ENCODE measurements at places on chromosomes 16 and 17.
A peak's percentile ranks its signal among the peaks of the same experiment; 100 is the strongest.

GRCh38 chr16:10616756-10617640, 36.6 kb upstream of the EMP2 start:
- DNase-seq, result no peak

DNA sequence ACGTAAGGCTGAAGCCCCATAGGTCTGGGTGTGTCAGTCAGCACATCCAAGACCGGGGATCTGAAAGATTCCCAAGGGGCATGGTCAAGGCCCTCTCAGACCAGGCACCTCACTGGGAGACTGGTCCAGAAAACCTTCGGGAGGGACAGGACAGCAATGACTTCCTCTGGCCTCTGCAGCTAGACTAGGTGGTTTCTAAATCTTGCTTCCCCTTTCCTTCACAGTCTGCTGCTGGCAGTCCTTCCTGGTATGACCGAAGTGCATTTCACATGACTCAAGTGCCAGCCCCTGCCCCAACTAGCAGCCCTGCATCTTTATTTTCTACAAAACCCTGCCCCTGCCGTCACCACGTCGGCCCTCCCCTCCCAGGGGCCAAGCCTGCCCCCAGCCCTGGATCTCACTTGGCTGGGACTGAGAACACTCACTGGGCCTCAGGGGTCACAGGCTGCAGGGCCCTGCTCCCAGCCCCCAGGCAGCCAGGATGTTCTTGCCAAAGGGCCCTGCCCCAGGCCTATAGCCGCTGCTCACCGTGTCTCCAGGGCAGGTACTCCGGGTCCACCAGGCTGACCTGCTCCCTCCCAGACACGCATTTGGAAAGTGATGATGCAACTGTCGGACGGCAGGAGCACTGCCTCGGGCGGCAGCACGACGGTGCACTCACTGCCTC, 18.3 kb downstream of the POLR3K start:
- DNase-seq, result no peak

DNA sequence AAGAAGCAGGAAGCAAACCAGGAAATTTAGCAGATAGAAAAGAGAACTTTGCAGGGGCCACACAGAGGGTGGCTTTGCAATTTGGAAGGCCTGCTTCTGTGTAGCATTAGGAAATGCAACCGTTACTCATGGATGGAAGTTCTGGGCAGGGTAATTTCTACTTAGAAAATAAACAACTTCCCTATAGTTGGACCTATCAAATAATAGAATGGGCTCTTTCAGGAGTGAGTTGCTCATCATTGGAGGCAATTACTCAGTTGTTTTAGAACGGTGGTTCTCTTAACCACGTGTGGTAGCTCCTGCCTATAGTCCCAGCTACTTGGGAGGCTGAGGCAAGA, 25.8 kb upstream of the HS3ST2 start:
- DNase-seq, result no peak

- no peak for DNase-seq
These were observed 20.5 kb downstream of the ST3GAL2 start for GRCh38 chr16:70418274-70418992.

DNA sequence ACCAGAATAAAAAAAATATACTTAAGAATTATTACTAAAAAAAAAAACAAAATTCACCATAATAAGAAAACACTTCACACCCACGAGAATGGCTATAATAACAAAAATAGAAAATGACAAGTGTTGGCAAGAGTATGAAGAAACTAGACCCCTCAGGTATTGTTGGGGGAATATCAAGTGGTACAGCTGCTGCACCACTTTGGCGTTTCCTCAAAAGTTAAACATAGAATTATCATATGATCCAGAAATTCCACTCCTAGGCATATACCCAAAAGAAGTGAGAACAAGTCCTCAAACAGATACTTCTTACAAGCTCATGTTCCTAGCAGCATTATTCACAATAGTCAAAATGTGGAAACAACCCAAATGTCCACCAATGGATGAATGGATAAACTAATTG, 26.3 kb downstream of the AMFR start:
- DNase-seq, result no peak

- no peak for DNase-seq
These were observed 95.6 kb downstream of the PRKCA start for GRCh38 chr17:66398059-66398458.

DNA sequence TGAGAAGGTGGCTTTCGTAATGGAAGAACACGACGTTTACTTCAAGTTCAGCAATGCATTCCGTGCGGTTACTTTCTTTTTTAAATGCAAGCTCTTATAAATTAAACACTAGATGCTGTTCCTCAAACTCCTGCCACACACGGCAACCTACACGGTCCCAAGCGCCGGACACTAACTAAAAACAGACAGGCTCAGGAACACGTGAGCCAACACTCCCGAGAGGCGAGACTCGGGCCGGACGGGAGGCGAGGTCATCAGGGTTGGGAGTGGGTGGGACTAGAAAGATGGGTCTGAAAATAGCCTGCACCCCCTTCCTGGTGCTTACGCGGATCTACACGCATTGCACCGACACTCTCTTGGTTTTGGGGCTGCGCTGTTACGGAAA, 6.4 kb downstream of the CLCN7 start:
- no peak for DNase-seq

DNA sequence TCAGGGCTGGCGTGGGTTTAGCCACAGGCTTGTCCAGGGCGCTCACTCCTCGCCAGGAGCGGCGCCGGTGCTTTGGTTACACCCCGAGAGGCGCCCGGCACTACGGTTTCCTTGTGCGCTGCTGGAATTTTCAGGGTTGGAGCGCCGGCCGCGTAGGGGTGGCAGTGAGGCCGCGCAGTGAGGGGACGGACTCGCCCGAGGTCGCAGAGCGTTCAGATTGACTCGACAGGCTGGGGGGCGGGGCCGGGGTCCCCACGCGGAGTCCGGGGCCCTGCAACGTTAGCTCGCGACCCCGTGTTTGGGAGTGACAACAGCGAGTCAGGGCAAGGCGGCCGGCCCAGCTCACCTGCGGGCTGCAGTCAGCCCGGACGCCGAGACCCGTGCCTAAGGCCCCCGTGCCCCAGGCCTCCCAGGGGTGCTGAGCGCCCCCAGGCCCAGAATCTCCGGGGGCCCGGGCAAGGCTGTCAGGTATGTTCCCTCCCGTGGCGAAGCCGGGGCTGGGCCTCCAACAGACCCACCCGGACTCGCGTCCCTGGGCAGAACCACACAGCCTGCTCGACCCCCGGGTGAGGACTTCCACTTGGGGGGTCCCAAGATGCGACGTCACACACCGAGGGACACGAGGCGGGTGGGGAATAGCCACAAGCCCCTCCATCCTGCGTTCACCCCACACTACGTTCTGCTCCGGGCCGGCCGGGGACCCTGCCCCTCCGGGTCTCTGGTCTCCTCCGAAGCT, 1.3 kb upstream of the ACTG1 start:
- DNase-seq, result no peak

DNA sequence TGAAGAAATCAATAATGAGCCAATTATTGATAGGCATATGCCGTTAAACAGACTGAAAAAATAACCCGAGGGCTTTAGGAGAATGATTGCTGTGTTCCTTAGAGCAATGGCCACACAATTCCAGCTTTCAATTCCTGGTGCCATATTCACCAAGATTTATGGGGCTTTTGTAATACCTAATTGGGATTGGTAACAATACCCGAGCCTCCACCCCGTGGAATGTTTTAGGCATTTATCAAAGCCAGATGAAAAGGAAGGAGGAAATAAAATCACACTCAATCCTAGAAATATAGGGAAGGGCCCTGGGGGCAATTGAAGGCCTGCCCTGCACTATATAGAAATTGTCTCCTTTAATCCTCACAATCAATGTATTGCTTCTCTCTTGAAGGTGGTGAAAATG, 42.1 kb upstream of the MLYCD start:
- no peak for DNase-seq

- DNase-seq, result no peak
These were observed 13.3 kb upstream of the ATP6V0C start for GRCh38 chr16:2500430-2500917.

DNA sequence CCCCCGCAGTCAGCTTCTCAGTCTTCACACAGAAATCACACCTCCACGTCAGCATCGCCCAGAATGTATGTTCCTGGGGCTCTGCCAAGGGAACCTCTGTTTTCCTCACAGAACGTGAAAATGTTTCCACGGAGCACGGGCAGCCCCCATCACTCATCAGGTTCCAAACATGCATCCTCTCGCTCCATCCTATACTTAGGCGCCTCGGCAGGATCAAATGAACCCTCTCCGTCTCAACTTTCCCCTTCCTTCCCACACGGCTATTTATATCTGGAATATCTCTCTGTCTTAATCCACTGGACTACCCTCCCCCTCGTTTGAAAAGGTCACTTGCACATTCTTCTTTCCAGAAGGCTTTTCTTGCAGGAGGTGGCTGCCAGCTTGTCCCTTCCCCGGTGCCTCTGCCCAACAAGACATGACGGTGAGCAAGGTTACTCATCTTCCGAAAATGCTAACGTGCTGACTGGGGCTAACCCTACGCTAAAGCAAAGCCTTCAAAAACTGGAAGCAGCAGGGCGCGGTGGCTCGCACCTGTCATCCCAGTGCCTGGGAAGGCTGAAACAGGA, 21.6 kb downstream of the NXN start:
- no peak for DNase-seq

DNA sequence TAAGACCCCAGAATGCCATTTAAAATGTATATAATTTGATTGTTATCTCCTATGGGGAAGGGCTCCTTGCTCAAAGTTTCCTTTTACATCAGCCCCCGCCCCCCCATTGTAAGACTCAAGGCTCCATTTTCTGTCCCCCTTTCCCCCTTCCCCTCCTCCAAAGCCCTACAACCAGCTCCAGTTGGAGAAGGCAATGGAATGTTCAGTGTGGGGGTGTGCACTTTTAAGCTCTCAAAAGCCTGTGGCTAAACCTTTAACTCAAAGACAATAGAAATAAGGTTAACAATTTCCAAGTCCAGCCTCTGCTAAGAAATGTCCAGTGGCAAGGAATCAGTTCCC, 114.7 kb downstream of the NOG start:
- no peak for DNase-seq

DNA sequence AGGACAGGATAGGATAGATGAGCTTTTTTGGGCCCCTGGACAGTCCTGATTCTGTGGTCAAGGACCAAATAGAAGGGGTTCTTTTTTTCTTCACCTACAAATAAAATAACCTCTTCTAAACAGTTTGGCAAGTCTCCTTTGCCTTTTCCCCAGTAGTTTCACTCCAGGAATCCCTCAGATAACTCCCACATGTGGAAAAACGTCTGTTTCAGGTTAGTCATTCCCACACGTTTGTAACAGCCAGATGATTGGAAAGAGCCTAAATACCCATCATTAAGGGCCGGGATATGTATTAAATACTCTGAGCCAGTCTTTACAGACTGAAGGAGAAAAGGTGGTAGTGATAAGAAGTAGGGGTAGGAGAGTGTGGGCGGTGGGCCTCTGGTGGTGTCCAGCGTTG, 58.3 kb downstream of the PLD6 start:
- no peak for DNase-seq

- no peak for DNase-seq
These were observed 144.8 kb downstream of the KCNJ2 start for GRCh38 chr17:70314096-70314495.

DNA sequence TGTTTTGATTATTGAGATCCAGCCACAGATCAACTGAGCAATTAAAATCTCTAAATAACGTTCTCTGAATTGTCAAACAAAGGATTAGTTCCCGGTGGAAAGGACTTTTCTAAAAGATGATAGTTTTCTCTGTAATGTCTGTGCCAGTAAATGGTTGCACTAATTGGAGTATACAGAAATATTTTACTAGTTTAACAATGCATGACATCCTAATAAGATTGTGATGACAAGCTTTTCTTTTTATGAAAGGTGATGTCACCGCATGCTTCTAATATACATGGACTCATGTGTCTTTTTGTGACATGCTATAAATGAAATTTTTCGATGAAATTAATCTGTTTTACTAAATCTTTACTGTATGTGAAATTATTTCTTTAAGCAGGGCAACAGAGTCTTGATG, 211.1 kb downstream of the IRX3 start:
- no peak for DNase-seq

GRCh38 chr16:14179116-14179515, 108.0 kb downstream of the MRTFB start:
- no peak for DNase-seq

- DNase-seq, result no peak
These were observed 4.2 kb upstream of the FBXL16 start for GRCh38 chr16:709566-710499.

DNA sequence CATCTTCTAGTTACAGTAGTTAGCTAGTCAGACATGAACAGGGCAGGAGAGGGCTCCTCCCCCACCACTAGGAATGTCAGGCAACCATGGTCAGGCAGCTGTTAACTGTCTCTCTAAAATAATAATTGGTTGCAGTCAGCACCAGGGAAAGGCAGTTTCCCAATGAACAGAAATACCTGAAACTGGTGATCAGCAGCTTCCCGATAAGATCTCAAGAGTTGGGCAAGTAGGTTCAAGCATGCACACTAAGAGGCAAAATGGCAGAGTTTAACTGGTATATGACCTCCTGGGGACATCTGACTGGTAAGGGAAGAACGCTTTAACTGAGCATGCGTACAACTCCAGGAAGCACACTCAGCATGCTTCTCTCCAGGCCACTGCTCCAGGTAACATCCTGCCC, 12.6 kb upstream of the XYLT1 start:
- DNase-seq, result no peak

- DNase-seq, result no peak
These were observed 96.5 kb upstream of the AKTIP start for GRCh38 chr16:53599548-53599947.

- no peak for DNase-seq
These were observed 8.8 kb upstream of the ITGB4 start for GRCh38 chr17:75712446-75712845.

GRCh38 chr16:83473926-83474650, 333.7 kb upstream of the HSBP1 start:
- DNase-seq, result no peak

GRCh38 chr16:35398180-35398579, 1938.8 kb downstream of the TP53TG3F start:
- DNase-seq, result no peak

GRCh38 chr17:14317383-14317782, 16.5 kb downstream of the HS3ST3B1 start:
- no peak for DNase-seq

GRCh38 chr16:24834459-24835335, 11.1 kb upstream of the SLC5A11 start:
- DNase-seq, result no peak

GRCh38 chr17:2250140-2251095, 53.2 kb downstream of the SMG6 start:
- peak; percentile 23 for DNase-seq

GRCh38 chr17:46057366-46057765, 58.3 kb downstream of the STH start:
- DNase-seq, result no peak

GRCh38 chr17:70369391-70369790, 200.1 kb downstream of the KCNJ2 start:
- DNase-seq, result no peak

DNA sequence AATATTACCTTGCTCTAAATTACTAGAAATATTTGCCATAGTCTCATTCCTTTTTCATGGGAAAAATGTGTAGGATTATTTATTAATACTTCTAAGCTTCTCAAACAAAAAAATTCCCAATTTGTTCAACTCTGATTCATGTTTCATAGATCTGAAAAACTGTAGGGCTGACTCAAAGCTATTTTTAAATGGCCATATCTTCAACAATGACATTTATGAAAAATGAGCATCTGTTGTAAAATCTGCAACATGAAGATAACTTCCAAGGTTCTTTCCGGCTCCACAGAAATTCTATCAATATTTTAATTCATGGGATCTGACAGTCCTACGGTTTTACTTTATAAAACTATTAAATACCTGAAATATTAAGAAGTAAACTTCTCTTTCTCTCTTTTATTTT, 192.7 kb upstream of the KCNJ16 start:
- DNase-seq, result no peak

GRCh38 chr17:1040216-1040600, 43.3 kb downstream of the TIMM22 start:
- DNase-seq, result no peak
